Activated naive CD8-positive, alpha-beta T cell treated with anti-CD3 and anti-CD28 coated beads, Interleukin-2, amount 10 ng/mL, durations not matched to agents 7 days and 5 days (primary cell): ENCODE measurements at places on chromosomes 7 and 10.

- no peak for DNase-seq
These were observed 152.8 kb downstream of the AMPH start for GRCh38 chr7:38478404-38478803.

DNA sequence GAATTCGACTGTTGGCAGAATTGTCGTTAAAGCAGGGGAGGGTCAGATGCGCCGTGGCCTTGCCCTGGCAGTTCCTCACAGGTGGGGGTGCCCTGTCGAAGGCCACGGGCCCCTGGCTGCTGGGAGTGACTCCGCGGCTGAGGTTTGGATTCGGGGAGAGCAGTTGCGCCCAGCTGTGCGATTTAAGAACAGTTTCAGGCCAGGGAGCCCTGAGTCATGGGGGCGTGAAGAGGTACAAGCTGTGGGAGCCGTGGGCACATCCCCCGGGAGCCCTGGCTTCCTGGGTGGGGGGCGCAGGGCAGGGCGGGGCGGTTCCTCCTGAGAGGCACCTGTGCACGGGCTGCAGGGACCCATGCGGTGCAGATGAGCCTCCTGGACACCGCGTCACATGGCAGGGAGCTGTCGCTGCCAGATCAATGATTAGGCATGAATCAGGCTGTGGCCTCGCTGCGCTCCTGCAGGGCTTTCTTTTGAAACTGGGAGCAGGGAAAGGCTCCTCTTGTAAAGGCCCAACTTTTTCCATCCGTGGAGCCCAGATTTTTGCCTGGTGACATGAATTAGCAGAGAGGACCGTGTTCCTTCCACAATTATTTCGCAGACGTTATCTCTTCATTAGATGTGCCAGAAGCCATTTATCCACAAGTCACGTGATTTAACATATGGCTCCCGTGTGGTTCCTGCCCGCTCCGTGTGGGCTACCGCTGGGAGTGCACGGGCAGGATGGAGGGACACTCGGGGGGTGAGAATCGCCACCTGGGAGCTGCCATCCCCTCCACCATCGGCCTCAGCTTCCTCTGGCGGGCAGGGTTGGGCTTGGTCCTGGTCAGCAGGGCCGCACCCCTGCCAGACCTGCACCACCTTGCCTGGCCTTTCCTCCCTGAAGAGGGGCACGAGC lies 918 bp downstream of the PWWP2B start:
- DNase-seq = peak; percentile 61

- DNase-seq = no peak
These were observed 99.9 kb downstream of the ARMH3 start for GRCh38 chr10:101956117-101956516.

- peak; percentile 36 for DNase-seq
These were observed 75.5 kb upstream of the TMEM248 start for GRCh38 chr7:66845379-66846095.

DNA sequence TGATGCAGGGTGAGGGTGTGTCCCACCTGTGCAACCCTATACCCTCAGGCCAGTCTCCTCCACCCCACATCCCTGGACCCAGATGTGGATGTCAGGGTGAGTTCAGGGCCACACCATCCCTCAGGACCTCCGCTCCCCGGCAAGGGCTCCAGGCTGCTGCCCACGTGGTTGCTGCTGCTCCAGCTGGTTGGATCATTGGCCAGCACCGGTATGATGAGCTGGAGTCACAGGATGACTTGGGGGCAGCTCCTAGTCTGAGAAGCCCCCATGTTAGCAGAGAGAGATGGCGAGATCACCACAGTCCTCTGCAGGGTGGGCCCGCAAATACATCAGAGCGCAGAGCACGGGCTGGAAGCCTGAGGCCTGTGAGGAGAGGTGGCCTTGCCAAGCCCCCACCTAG lies 103.3 kb upstream of the GDF10 start:
- DNase-seq = no peak

DNA sequence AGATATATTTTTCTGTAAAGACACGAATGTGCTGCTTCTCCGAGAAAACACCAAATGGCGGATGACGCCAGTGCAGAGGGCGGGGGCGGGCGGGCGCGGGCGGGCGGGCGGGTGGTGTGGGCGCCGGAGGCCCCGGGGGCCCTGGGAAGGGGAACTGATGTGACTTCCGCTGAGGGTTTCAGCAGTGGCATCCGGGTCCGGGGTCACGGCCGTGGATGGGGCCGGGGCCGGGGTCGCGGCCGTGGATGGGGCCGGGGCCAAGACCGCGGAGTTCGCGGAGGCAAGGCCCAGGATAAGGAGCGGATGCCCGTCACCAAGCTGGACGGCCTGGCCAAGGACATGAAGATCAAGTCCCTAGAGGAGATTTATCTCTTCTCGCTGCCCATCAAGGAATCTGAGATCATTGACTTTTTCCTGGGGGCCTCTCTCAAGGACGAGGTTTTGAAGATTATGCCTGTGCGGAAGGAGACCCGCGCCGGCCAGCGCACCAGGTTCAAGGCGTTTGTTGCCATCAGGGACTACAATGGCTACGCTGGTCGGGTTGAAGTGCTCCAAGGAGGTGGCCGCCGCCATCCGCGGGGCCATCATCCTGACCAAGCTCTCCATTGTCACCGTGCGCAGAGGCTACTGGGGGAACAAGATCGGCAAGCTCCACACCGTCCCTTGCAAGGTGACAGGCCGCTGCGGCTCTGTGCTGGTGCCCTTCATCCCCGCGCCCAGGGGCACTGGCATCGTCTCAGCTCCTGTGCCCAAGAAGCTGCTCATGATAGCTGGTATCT lies 20.3 kb upstream of the IGF2BP3 start:
- DNase-seq = peak; percentile 63
